ENCODE measurements at places on chromosomes 2 and 18.

DNA sequence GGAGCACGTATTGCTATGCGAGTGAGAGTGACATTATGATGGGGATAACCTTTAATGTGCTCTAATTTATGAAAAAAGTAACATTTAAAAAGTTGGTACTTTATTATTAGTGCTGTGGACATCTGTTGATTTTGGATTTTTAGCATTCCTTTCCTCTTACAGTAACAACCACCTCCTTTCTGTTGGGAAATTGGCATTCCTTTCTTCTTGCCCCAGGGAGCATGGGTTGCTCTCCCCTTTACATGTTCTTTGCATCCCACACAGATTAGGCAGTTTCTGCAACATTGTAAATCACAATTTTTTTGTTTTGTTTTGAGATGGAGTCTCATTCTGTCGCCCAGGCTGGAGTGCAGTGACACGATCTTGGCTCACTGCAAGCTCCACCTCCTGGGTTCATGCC, 300.2 kb downstream of the LPIN1 start:
- DNase-seq = peak; percentile 85

GRCh38 chr18:73891572-73892421, 255.8 kb downstream of the FBXO15 start:
- DNase-seq = no peak

DNA sequence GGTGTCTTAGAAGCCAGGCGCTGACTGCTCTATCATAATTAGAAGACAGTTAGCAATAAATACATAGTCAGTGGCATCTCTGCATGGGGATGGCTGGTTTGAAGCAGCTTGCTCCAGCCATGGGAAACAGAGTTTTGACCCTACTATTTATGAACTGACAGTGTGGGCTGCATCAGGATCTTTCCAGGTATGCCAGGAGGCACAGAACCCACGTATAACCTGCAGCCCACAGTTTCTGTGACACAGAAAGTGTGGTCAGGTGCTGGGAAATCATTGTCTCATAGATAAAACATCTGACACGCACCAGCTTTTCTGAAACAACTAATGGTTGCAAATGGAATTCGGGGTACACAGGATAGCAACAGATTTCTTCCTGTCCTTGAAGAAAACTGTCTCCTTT, 34.7 kb downstream of the INPP4A start:
- DNase-seq = no peak

DNA sequence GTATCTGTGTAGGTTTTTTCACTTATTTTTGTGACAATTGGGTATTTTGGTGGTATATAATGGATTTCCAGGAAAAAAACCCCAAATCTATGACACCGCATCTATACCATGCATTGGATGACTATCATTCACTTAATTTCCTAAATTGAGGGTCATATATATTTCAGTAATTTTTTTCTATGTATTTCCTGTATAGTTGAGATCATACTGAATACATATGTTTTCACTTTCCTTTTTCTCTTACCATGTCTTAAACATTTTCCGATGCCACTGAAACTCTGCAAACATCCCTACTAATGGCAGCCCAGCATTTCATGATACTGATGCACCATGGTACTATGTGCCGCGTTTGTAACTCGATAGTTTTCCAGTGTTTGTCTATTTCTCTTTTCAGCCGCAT, 40.4 kb downstream of the CDKL4 start:
- no peak for DNase-seq

DNA sequence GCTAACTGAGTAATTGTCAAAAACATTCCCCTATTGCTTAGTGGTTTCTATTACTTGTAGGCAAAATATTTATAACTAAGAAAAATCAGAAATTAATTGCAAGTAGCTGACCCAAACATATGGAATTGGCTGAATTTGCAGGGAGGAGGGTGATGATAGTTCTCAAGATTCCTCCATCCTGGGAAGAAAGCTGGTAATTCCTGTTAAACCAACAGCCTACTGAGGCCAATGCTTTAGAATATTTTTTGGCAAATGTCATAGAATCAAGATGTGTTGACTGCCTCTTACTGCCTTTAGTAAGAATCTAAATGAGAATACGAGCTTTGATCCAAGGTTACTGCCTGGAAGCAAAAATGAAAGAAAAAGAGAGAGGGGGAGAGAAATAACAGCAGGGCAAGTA, 120.0 kb downstream of the COL6A3 start:
- no peak for DNase-seq

DNA sequence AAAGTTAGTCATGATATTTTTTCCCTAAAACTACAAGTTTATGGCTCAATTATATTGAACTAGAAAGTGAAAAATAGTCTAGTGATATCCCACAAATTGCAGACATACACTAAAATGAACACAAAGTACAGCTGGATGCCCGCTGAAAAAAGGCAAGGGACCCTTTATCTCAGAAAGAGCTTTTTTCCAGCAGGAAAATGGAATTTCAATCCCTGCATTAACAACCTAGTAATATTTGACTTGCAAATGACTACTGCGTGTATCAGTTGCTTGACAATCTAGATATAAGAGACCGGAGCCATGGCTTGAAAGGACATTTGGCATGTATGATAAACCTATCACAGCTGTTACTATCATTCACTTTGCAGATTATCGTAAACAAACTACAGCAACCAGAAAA, 49.1 kb downstream of the LRPPRC start:
- DNase-seq = no peak

- no peak for DNase-seq
These were observed 852.6 kb downstream of the DPP10 start for GRCh38 chr2:115294999-115295398.

- DNase-seq = no peak
These were observed 215.1 kb upstream of the KLHL29 start for GRCh38 chr2:23169896-23170295.

DNA sequence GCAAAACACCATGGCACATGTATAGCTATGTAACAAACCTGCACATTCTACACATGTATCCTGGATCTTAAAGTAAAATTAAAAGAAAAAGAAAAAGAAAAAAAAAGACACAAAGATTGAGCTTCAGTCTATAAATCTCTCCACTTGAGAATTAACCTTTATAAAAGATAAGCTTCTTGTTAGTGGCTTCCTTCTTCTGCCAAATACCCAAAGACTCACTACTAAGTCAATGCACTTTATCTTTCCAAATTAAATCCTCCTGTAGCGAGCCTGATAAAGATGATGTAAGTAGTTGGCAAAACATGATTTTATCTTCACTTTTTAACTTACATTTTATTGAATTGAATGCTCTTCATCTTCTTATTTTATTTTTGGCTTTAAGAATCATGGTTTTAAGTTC, 349.9 kb downstream of the TRIB2 start:
- no peak for DNase-seq

GRCh38 chr2:24490181-24490689, 819 bp upstream of the NCOA1 start:
- peak; percentile 24 for DNase-seq

- no peak for DNase-seq
These were observed 52.1 kb upstream of the CNGA3 start for GRCh38 chr2:98293931-98294687.

DNA sequence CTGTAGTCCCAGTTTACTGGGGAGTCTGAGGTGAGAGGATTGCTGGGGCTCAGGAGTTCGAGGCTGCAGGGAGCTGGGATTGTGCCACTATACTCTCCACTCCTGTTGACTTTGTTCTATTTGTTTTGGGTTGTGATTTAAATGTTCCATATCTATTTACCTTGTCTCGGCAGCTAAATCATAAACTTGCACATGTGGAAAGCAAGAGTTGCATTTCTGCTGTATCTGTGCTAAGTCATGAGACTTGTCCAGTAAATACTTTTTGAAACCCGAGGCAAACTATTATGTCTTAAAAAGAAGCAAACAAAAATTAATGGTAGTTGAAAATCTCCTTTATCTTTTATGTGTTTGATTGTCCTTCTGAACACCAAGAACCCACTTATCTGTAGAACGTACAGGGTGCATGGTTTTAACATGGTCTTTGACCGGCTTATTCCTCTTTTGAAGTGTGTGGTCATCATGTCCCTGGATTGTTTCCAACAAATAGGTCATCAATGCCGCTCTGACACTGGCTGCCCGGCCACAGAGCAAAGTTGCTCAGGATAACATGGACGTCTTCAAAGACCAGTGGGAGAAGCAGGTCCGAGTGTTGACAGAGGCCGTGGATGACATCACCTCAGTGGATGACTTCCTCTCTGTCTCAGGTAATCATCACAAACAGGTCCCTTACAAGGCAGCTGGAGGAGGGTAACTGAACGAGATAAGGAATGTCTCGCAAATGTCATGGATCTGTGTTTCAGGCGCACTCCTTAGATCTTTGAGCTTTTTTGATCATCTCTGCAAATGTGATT, 241.1 kb upstream of the LRRTM1 start:
- no peak for DNase-seq

DNA sequence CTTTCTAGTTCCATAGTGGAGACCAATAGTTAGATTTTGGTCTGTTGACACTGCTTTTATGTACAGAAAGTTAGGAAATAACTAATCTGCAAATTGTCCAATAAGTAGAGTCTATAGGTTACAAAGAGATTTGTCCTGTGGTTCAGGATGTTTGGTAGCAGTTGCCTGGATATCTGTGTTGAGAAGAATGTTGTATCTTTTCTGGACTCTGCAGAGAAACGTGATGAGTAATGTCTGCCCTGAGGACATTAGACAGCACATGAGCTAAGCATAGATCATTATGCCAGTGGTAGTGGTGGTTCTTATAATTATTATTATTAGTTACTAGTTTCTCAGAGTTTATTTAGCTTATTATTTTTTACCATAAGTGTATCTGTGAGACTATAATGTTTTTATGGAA, 65.8 kb downstream of the ANKRD62 start:
- no peak for DNase-seq

GRCh38 chr18:61322265-61322873, 10.9 kb upstream of the CDH20 start:
- DNase-seq = peak; percentile 8

DNA sequence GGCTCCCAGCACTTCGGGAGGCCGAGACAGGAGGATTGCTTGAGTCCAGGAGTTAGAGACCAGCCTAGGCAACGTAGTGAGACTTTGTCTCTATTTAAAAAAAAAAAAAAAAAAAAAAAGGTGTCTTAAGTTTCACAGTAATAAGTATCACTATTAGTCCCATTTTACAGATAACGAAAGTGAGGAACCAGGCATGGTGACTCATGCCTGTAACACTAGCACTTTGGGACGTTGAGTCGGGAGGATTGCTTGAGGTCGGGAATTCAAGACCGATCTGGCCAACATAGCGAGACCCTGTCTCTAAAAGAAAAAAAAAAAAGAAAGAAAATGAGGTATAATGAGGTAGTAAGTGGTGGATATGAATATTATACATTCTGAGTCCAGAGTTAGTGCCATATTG, 2.5 kb downstream of the KCNJ13 start:
- DNase-seq = no peak

GRCh38 chr2:216066230-216066629, 15.4 kb downstream of the PECR start:
- DNase-seq = no peak

- DNase-seq = no peak
These were observed 156.2 kb upstream of the KCNH7 start for GRCh38 chr2:162994718-162995117.

- DNase-seq = no peak
These were observed 138.7 kb upstream of the CCDC150 start for GRCh38 chr2:196500686-196501431.

DNA sequence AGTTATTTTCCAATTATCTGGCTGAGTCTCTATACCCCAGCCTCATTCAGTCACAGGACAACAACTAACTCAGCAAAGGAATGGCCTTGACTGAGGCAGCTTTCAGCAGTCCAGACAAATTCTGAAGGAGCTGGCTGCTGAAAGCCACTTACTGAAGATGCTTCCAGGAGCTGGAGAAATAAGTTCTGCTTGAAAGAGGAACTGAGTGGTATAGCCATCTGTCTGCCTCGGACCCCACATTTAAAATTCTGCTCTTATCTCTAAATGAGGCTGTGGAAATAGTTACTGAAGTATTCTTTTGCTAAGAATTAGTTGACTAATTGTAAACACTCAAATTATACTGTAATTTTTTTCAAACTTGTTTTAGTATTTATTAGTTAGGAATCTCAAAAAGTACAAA, 9.1 kb upstream of the GPD2 start:
- no peak for DNase-seq

DNA sequence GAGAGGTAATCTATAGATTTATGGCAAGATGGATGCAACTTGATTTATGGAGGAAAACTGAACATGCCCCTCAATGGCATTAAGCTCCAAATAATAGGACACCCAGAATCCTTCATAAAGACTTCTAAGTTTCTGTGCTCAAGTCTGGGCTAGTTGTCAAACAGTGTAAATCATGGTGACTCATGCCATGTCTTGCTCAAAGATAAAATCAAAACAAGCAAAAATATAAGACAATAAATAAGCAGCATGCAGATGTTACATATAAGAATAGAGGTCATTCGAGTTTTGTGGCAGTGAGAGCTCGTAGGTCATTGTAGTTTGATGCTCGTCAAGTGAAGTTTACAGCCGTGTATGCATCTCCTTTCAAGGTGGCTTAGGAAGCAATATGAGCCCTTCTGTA, 403.2 kb downstream of the THSD7B start:
- DNase-seq = no peak

DNA sequence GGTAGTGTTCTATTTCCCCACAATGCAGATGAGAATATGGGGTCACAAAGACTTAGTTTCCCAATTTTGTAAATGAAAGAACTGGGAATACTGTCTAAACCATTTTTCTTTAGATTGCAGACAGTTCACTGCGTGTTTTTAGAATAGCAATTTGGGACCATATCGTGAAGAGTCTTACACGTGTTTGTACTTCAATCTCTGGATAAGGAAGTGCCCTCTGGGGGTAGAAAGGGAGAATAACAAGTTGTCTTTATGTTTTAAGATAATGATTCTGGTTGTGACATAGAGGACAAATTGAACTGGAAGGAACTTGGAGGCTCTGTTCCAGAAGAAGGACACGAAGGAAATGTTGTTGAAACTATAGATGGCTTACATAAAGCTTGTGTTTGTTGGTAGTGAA, 457.7 kb downstream of the CBLN2 start:
- no peak for DNase-seq

GRCh38 chr2:119290859-119291587, 67.4 kb downstream of the STEAP3 start:
- peak; percentile 41 for DNase-seq

DNA sequence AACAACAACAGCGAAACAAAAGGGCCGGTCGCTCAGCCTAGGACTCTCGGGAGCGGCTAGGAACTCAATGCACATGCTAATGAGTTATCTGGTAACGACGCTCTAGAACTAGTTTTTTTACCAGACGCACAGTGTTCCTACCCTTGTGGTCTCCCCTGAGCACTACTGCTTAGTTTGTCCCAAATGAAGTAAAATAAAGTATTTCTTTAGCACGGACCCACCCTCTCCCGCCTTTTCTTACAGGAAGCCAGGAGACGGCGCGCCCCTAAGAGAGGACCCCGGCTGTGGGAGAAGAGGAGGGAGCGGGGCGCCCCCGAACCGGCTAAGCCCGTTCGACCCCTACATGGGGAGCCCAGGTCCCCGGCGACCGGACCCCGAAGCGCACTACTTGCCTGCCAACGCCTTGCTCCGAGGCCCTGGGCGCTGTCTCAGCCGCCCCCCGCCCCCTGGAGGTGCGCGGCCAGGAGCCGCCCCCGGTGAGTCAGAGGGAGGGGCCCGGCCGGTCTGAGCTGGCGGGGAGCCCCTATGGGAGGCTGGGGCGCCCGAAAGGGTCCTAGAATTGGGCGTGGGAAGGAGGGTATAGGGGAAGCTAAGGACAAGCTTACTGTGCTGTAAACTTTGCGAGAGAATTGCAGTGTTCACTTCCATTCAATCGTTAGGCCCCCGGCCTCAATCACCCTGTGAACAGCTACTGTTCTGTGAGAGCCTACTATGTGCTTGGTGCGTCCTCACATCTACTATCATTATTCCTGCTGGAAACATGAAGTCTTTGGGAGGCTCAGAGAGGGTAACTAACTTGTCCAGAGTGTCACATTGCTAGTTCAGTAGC, 3.6 kb upstream of the CAPG start:
- DNase-seq = no peak

GRCh38 chr2:167860082-167860481, 387.3 kb downstream of the STK39 start:
- DNase-seq = no peak
